ENCODE measurements at places on chromosomes 3 and 15.

DNA sequence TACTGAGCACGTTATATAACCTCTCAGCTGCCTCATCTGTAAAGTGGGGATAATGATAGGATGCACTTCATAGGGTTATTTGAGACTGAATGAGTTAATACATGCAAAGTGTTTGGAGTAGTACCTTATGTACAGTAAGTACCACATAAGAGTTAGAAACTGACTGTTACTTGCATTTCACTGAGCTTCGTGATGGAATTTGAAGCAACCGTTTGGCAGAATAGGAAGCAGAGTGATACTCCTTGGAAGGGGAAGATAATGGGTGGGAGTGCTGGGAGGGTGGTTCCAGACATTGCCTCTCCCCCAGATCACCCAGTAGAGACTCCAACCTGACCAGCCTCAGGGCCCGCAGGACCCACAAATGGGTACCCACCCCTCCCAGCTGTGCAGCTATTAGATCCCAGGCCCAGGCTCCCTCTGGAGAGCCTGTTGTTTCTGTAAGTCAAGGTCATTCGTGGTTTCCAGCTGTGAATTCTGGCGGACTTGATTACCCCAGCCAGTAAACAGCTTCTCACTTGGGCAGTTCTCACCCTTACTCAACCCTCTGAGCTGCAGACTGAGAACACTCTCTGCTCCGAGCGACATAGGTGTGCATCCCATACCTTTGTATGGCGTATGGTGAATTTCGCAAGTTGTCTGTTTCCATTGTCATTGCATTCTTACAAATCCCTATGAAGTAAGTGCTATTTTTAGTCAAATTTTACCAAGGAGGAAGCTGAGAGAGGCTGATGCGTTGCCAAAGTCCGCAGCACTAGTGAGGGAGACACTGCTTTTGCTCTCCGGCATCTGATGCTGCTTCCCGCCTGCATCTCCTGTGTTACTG lies 11.1 kb downstream of the ALPK3 start:
- DNase-seq, result no peak

GRCh38 chr3:140186421-140186920 lies 251.5 kb downstream of the CLSTN2 start:
- DNase-seq, result no peak

DNA sequence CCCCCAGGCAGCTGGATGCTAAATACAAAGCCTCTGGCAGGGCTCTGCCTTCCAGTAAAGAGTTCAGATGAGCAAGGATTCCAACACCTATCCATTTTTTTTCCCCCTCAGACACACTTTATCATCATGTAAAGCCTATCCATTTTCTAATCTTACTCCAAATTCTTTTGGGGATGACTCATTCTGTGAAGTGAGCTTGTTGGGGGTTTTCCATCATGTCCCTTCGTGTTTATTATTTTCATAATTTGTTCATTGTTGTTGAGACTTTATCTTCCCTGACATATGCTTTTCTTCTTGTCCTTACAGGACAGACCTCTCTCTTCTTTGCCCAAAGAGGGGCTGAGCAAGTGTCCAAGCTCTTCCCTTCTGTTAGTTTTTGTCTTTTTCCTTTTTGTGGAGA lies 34.7 kb upstream of the SH3BP5 start:
- DNase-seq, result no peak

DNA sequence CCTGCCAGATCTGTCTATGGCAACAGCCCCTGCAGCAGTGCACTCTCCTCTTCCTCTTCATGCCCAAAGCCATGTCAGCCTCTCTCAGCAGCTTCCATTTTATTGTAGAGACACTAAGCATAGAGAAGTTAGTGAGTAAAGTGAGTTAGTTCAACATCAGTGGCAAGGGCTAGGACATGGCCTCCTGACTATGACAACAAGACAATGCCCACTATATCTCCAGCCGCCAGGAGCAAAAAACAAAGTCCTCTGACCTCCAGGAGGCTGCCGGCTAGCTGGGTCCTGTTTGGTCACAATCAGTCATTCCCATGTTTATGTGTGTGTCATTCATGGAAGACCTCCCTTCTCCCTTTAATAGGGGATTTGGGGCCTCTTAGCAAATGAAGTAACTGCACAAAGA lies 14.9 kb downstream of the NR1I2 start:
- DNase-seq, result no peak

DNA sequence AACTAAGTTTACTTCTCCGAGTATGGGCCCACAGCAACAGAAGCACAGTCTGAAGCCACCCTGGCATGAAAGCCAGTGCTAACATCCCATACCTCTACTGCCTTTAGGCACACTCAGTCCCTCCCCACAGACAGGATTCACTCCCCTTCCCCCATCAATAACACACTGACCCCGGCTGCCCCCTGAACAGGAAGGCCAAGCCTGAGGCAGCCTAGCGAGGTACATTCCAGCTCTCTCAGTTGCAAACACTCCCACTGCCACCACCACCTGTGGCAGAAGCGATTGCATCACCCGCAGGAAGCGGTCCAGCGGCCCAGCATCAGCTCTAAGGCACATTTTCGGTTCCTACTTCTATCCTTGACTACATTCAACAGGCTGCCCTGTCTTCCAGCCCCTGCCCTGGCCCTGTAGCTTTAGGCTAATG lies 7.0 kb upstream of the BMF start:
- no peak for DNase-seq

DNA sequence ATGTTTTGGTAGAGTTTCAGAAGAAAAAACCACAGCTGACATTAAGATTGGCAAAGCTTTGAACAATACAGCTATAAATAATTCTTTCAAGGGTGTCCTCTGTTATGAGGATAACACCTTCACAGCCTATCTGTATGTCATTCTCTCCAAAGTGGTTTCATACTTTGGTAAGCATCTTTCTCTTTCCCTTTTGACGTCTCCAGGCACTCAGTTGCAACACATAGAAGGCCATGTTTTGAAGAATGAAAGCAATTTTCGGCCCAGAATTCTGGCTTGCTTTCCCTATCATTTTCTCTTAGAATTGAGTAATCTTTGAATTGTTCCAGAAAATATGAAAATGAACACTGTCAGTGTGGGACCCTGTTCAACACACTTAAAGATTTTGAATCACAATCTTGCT lies 200.0 kb upstream of the CBLB start:
- no peak for DNase-seq

DNA sequence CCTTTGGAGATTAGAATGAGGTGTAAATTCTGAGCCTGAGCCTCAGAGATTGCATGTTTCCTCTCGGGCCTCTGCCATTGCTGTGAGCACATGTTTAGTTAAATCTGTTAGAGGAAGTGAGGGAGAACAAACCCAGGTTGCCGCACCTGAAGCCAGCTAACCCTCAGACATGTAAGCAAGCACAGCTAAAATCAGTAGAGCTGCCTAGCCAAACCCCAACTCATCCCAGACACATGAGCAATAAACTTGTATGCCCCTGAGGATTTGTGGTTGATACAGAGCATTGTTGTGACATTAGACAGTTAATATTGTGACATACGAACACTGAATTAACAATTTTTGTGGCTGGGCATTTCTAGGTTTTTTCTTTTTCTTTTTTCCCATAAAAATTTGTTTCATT lies 41.9 kb downstream of the NMD3 start:
- DNase-seq, result no peak

DNA sequence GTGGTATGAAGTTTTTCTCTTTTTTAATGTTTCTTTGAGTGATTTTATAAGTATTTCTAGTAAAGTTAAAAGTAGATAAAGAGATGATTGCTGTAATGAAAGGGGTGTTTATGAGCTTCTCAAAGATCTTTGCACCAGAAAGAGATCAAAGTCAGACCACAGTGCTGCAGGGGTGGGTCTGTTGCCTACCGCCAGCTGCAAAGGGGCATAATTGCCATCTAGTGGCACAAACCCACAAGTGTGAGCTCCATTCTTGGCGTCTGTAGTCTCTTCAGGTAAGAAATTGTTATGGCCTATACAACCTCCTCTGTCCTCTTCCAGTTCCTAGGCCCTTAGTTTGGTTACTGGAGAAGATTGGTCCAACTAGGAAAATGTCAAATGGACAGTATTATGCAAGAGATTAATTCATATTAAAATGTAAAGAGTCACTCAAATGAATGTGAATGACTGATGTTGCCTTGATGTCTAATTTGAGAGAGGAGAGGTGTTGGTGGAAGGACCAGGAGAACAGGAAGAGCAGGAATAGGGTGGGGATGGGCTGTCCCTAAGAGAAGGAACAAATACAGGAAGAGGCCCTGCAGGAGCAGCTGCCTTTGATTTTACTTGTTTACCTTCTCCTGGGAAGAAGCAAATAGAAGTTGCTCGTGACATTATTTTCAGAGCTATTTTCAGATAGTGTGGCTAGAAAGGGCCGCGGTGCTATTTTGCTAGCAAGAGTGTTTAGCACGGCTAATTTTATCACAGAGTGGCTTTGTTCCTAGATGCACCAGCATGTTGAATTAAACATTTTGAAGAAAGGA lies 53.0 kb upstream of the GSK3B start:
- DNase-seq, result peak; percentile 15

DNA sequence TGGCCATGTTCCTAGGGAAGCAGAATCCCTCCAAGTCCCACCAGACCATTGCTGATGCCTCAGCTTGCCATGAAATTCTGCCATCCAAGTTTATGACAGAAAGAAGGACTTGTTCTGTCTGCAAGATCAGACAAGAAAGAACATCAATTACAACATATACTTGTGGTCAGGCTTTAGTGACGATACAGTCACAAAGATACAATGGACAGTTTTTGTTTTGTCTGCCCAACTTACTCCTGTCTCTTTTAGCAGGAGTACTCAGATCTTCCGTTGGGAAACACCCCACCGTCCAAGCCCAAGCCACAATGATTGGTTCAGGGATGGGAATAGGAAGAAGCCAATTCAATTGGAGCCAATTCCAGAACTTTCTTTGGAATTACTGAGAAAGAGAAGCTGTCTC lies 15.7 kb downstream of the KLHL6 start:
- DNase-seq, result no peak

- no peak for DNase-seq
Measured at GRCh38 chr15:92112180-92112579, 258.7 kb downstream of the SLCO3A1 start.

DNA sequence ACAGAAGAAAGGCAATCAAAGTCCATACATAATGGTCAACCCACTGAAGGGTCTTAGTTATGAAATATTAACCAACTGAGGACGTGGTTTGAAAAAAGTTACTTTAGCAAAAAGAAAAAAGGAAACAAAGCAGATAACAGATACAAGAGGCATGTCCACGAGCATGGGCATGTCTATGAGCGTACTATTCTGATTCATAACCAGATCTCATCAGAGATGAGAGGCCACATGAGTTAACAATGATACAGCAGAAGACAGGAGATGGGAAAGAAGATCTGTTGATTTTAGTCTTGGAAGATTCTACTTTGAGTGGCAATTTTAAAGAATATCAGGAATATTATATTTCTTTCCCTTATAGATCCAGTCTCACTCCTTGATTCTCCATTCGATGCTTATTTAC lies 262.9 kb upstream of the SLITRK3 start:
- no peak for DNase-seq

DNA sequence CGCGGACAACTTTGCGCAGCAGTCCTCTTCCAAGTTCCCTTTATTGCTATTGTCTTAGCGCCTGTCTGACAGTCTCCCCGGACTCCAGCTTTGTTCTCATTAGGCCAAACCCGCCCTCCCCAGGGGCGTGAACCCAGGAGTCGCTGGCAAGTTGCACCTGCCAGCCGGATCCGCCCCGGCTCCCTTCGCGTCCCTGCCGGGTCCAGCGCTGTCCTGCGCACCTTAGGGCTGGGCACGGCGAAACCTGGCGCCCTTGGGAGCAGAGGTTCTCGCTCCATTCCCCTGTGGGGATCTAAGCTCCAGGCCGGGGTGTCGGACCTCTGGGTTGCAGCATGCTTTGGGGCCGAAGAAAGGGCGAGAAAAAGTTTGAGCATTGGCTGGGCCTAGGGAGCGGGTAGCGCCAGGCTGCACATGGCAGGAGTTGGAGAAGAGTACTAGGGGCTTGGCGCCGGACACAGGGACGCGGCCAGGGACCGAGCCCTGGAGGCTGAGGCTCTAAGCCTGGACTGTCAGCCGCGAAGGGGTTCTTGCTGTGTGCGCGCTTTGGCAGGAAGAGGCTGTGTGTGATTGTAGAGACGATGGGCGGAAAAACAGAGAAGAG lies 335.1 kb upstream of the THRB start:
- no peak for DNase-seq

- no peak for DNase-seq
Measured at GRCh38 chr3:157999246-157999645, 107.0 kb downstream of the SHOX2 start.

DNA sequence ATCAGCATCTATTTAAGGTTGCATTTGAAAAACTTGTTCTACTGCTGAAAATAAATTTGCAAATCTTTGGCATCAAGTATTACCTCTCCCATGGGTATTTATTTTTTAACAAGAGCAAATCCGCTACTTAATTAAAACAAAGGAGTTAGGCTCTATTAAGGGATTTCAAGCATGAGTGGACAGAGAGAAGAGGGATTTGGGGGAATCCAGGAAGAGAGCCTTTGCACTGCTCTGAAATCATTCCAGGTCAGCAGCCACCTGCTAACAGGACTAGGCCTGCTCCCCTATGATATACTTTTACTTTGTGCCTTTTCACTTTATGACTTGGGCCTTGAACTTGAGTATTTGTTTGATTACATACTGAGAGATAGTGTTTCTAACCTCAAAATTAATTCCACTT lies 57.1 kb downstream of the IQCH start:
- DNase-seq, result no peak

DNA sequence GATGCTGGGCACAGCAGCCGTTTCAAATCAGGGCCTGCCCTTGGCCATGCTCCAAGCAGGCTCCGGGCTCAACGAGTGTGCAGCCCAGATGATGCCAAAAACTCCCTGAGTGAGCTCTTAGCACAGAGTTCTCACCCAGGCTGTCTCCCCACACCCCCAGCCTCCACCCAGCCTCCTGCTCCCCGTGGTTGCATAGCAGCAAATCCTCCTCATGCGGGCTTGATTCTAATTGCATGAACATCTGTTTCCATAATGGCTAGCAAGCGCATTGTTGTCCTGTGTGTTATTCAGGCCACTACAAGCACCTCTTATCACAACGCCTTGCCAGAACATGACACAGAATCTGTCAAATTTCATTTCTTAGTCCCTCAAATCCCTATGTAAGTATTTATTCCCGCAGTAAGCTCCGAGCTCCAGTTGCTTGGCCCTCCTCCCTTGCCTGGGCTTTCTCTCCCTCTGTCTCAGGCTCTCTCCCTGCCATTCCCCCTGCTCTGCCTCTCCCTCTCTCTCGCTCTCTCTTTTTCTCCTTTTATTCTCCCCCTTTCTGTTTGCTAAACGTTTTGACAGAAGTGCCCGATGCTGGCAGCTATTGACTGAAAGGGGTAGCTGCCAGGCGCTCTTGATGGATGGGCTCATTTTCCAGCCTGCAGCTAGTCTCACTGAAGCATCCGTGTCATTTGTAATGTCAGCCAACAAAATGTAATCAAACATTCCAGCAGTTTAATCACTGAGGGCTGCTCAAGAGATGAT lies 306.5 kb downstream of the IL20RB start:
- no peak for DNase-seq

Data from stimulated activated CD4-positive, alpha-beta T cell treated with anti-CD3 and anti-CD28 coated beads, TNF-alpha, amount 100 ng/mL, for 4 hours (primary cell).